ENCODE measurements at places on chromosomes 3 and 15.

DNA sequence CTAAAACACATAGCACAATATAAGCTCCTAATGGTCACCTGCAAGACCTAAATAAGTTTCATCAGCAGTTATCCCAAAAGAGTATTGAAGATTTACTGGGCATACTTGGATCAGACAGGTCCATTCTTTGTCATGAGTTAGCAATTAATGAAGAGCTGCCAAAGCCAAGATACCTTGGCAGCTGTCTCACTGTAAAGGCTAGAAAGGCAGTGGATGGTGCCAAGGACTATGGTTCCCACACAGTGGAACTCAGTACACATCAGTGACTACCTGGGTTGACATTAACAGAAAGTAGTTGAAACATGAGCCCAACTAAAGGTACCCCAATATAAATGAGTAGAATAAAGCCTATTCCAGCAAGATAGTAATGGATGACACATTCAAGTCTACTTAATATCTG is 41.1 kb upstream of the TMCO5A start:
- DNase-seq = no peak

DNA sequence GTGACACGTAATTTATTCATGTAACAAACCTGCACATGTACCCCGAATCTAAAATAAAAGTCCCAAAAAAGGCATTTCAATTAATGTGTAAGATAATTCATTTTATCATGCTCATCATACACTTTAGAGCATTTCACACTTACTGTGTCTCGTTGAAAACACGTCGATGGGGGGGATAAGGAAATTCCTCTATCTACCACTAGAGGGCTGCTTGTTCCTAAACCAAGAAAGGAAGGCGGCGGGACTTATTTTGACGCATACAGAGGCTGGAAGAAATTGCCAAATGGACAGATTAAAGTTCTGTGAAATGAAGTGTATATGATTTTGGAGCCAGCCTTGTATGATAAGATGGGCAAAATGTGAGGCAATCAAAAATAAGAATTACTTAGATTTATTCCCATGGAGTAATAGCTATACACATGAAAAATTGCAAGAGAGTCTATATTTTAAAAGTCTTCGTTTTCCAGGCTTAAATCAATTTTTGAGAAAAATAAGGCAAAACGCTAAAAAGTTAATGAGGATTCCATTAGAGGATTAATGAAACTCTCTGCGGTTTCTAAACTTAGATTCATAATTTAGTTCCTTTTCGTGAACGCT is 346.8 kb downstream of the CNTN3 start:
- DNase-seq = peak; percentile 46

DNA sequence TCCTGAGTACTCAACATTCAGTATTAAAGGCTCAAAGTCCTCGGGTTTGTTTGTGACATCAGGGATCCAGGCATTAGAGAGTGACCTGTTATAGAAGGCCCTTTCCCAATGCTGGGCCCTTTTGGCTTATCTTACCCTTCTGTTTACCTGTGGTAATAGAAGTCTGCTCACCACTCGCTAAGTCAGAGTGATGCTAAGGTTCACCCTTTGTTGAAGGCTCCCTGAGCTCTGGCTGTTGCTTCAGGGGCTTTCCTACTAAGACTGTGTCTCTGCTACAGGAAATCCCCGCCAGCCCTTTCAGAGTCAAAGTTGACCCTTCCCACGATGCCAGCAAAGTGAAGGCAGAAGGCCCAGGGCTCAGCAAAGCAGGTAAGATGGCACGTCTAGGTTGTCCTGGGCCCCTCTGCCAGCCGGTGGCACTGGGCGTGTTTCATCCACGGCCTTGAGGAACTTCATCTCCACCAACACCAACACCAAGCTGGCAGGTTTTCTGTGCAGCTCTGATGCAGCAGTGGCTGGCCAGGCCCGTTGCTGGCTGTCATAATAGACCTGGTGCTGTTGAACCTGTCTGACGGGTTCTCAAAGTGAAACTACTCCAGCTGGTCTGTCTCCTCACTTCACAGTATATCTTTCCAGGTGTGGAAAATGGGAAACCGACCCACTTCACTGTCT is 99.1 kb downstream of the DNASE1L3 start:
- peak; percentile 57 for DNase-seq

DNA sequence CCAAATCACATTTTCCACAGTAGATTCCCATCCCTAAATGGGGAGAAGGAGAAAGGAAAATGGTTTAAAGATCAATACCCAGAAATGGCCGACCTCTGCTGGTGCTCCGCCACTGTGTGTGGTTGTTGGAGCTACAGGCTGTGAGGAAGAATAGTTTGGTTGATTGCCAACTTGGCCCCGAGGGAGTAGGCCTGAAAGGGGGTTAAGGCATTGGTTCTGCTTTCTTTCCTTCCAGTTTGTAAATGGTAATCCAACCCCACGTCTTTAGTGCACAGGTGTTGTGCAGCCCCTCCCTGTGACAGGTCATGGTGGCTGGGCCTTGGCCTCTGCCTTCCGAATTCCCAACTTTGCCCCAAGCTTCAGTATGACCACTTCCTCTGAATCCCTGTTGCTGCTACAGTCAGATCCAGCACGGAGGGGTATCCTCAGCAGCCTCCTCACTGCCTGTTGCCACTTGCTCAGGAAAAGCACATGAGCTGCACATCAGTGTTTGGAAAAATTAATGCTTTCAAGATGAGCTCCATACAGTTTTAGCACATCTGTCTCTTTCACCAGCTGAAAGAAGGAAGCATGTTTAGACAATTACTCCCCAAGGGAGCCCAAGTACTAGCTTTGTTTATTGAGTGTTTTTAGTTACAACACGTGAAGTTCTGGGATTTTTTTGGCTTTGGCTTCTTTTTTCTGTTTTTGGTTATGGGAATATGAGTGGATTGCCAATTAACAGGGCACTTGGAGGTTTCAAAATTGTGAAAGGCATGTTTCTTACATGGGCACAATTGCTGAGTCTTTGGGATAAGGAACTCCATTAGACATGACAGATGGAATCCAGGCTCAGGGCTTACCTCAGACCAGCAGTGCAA is 92.3 kb upstream of the ROPN1 start:
- no peak for DNase-seq

DNA sequence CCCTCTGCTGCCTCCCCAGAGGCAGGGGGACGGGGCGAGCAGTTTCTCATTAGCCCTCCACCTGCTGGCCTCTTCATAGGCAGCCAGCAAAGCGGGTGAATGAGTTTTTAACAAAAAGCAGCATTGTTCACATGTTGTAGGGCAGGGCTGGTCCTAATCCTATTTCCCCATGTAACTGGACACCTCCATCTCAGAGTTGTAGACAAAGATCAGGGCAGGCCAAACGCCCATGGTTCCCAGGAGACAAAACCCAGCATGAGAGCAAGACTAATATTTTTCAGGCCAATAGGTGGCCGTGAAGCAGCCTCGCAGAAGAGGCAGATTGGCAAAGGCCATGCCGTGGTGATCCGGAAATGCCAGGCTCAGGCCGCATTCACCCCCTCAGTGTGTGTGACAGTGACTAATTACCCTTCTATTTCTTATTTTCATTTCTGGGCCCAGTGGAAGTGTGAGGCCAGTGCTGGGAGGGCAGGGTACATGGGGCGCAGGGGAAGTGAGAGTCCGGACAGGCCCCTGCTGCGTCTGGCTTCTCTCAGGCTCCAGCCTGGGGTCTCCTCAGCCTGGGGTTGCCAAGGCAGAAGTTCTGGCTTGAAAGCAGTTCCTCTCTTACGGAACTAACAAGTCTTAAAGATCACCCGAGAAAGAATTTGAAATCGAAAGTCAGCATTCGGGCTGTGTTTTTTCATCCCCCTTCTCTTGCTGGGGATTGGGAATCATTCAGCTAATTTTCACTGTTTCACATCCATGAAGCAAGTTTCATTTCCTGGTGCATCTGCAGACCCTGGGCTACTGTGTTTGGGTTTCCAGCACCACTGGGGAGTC is 64.8 kb downstream of the BOC start:
- peak; percentile 45 for DNase-seq

DNA sequence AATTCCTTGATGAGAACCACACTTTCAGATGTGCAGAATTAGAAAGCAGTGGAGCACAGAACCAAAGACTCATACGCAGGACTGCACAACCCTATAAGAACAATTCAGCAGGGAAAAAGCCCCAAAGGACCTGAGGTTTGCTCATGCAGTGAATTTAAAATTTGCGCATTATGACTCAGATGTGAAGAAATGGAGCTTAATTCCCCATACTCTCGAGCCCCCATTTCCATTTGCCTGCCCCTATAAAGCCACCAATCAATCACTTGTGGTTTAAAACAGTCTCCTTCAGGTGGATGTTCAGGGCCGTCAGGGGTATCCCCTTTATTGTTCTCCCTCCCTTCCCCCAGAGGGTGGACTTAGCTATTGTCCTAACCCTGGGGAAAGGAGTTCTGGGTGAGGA is 221.2 kb downstream of the IGSF11 start:
- DNase-seq = no peak

DNA sequence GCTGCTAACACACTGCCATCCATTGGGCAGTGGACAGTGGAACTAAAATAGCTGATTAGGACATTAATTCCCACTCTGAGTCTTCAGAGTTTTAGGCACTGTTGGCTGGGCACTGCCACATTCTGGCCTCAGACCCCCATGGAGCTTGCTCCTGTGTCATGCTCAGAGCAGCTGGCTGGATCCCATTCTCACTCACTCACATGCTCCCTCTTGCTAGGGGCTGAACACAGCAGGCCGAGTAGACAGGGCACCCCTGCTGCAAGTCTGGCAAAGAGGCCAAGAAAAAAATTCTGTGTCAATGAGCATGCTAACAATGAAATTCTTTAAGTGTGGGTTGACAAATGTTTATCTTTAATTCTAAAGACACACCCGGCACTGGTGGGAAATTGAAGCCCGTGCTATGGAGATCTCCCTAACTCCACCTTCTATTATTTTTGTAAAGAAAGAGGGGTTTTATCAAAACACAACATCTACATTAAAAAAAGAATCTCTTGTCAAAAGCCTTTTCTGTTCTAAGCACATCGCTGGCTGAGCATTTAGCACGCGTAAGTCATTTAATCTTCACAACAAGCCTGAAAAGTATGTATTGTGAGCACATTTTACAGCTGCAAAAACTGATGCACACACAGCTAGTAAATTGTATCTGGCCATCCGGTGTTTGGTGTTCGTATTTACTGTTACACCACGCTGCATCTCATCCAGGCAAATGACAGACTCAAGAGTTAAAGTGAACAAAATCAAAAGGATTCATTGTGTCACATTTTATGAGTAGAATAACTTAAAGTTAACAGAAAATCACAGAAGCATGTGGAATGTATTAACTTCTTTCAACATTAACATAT is 362.1 kb downstream of the PLOD2 start:
- no peak for DNase-seq

GRCh38 chr3:133384331-133385027 is 15.4 kb upstream of the BFSP2 start:
- DNase-seq = peak; percentile 82

- no peak for DNase-seq
Observed at GRCh38 chr3:139099968-139100817, 55.5 kb upstream of the PRR23C start.

DNA sequence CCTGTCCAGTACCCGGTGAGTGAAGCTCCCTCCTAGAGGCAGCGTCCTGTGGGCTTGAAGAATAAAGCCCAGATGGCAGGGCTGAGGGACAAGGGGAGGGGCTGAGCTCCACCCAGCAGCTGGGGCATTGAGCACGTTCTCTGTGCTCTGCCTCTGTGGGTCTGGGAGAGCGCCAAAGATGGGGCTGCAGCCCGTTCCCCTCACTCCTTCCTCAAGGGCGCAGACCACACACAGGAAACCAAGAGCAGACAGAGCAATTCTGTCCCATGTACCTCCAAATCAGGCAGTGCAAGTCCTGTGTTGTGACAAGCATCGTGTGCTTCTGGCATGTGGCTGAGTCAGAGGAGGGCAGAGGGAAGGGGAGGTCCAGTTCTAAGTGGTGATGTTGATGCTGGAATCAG is 15.7 kb upstream of the KIF23 start:
- no peak for DNase-seq

DNA sequence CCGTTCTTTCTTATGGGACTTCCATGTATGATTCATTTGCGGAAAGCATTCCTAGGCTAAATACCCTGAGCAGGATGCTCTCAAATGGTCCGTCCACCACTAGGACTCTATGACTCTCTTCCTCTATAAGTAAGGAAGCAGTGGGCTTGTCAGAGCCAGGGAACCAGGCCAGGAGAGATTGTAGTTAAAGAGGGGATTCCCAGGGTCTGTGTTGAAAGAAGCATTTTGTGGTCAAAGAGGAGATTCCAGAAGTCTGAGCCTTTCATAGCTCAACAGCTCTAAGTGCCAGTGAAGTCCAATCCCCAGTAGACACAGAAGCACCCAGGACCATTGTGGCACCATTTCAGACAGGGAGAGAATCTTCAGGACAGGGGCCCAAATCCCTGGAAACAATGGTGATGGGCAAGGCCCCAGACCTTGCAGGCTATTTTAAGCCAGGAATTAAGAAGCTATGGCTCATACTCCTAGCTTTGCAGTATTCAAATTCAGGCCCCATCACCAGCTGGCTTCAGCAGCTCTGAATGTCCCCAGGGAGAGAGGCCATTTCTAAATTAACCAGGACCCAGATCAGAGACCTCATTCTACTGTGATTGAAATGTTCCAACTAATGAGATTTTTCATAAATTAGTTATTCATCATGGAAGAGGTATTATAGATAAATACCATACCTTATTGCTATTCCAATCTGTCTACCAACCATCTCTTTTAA is 81.7 kb downstream of the CD47 start:
- no peak for DNase-seq

GRCh38 chr3:96083610-96084009 is 730.8 kb upstream of the EPHA6 start:
- DNase-seq = no peak

DNA sequence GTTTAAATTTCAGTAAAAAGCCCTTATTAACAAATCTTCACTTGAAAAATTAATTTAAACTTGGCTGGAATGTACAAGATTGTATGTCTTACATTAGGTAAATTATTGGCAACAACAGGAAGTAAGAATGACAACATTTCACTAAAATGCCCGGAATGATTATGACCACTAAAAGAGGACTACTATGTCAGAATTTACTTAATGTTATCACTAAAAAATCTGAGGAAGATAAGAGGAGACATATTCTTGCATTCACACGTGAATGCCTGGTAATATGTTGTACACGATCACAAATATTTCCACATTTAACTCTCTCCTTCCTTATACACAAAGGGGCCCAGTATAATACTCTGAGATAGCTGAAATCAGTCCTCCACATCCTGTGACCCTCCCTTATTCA is 29.7 kb downstream of the VGLL3 start:
- no peak for DNase-seq
